Liver (tissue), 10 donors: ENCODE measurements at places on chromosomes 13 and 19.

GRCh38 chr19:8209462-8210378, 550 bp downstream of the CERS4 start:
- H3K27me3 ChIP-seq, result no peaks in the 10 kb centered on the region
- DNase-seq, result no peak
- H3K36me3 ChIP-seq, result no peaks in the 10 kb centered on the region
- peak overlapping the region; percentile 81 for H3K27ac ChIP-seq
- peaks cover 21% of the 10 kb centered on the region for H3K4me1 ChIP-seq

- H3K36me3 ChIP-seq, result peaks cover 13% of the 10 kb centered on the region
- peaks cover 74% of the 10 kb centered on the region for H3K4me1 ChIP-seq
- peak overlapping the region; percentile 55 for H3K27ac ChIP-seq
Measured at GRCh38 chr19:29675120-29675649, 9.9 kb downstream of the PLEKHF1 start.

DNA sequence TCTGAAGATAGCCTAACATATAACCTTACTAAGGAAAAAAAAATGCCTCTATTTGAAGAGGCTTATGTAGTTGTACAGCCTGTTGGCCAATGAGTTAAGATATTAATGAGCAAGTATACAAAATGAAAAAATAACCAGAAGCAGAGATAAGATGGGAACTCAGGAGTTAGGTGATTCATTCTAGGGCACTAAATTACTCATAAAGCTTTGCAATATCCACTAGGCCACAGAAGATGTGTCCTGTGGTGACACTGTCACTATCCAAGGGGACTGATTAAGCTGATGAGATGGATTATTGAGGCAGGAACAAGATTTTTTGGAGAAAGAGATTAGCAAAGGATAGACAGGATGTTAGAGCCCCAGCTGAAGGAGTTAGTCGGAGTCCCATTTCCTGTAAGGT, 99.6 kb downstream of the LIG4 start:
- no peaks in the 10 kb centered on the region for H3K36me3 ChIP-seq
- H3K27me3 ChIP-seq, result no peaks in the 10 kb centered on the region
- no peaks in the 10 kb centered on the region for H3K4me1 ChIP-seq
- DNase-seq, result no peak
- H3K4me3 ChIP-seq, result no peak overlapping the region

GRCh38 chr19:13884726-13885591, 8.0 kb downstream of the NANOS3 start:
- H3K27ac ChIP-seq, result no peak overlapping the region
- peaks cover under 1% of the 10 kb centered on the region for H3K4me1 ChIP-seq
- no peaks in the 10 kb centered on the region for H3K27me3 ChIP-seq
- H3K36me3 ChIP-seq, result no peaks in the 10 kb centered on the region
- no peak overlapping the region for H3K4me3 ChIP-seq

DNA sequence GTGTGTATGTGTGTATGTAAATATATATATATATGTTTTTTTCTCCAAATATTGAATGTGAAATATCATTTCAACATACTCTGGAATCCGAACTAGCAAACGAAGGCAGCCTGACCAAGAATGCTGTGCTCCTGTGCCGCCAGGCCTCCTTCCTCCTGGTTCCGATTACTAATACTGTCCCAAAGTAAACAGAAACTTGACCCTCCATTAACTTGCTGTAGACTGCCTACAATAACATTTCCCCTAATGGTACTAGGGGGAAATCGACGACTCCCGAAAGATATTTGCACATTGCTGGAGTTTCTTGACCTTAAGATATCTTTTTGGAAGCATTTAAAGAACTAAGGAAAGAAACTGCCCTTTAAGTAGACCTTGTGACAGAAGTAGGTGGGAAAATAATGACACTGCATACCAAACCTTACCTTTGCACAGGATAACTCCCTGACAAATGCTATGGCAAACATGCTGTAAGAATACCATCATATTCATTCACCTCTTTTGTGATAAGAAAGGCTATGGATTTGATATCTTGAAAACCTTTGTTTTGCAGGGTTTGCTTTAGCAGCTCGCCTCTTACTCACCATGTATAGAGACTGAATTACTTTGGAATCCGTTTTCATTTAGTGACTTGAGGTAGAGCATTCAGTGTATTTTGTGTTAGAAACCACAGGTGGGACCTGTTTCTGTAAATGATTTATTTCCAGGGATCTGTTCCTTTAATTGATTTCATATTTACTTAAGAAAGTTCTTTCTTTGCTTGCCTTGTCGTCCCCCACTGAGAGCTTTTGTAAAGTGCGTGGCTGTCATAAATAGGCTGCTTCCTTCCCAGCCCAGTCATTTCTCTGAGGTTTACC, 80.1 kb downstream of the KLF5 start:
- no peak overlapping the region for H3K27ac ChIP-seq
- H3K4me1 ChIP-seq, result no peaks in the 10 kb centered on the region
- no peak for DNase-seq
- H3K36me3 ChIP-seq, result no peaks in the 10 kb centered on the region

DNA sequence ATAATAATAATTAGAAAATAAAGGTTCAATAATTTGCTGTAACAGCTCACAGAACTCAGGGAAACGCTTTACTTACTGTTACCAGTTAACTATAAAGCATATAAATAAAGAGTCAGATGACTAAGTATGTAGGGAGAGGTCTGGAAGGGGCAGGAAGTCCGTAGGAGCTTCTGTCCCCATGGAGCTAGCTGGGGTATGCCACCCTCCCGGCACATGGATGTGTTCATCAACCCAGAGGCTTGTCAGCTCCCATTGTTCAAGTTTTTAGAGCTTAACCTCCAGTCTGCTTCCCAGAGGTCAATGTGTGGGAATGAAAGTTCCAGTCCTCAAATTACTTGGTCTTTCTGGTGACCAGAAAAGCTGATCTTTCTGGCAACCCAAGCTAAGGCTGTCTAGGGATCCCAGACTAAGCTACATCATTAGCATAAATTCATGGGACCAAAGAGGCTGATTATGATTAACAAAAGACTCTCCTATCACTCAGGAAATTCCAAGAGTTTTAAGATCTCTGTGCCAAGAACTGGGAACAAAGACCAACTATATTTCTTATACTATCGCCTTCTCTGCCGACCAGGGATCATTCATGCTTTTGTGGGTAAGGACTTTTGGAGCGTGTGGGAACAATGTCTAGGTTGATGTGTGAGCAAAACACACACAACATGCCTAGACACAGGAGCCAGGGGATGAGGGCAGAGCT, 31.7 kb upstream of the ZNF507 start:
- H3K27me3 ChIP-seq, result no peaks in the 10 kb centered on the region
- H3K36me3 ChIP-seq, result no peaks in the 10 kb centered on the region
- H3K4me3 ChIP-seq, result no peak overlapping the region
- H3K4me1 ChIP-seq, result no peaks in the 10 kb centered on the region
- no peak for DNase-seq

DNA sequence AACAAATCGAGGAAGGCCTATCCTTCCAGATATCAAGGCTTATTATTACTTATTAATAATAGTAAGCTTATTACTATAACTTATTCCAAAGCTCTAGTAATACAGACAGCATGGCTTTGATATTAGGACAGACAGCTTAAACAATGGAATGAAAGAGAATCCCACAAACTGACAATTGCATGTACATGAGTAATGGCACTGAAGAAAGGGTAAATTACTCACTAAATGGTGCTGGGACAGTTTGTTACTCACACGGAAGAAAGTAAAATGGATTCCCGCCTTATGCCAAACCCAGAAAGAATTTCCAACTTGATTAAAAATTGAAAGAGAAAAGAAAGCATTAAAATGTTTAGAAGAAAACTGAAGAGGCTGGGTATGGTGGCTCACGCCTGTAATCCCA, 60.3 kb downstream of the MIPEP start:
- no peaks in the 10 kb centered on the region for H3K4me1 ChIP-seq
- no peak for DNase-seq
- H3K27ac ChIP-seq, result no peak overlapping the region
- no peaks in the 10 kb centered on the region for H3K27me3 ChIP-seq

GRCh38 chr19:16441661-16442162, 30.1 kb downstream of the EPS15L1 start:
- DNase-seq, result no peak
- no peak overlapping the region for H3K4me3 ChIP-seq
- peaks cover 23% of the 10 kb centered on the region for H3K4me1 ChIP-seq
- no peaks in the 10 kb centered on the region for H3K27me3 ChIP-seq
- H3K27ac ChIP-seq, result no peak overlapping the region

DNA sequence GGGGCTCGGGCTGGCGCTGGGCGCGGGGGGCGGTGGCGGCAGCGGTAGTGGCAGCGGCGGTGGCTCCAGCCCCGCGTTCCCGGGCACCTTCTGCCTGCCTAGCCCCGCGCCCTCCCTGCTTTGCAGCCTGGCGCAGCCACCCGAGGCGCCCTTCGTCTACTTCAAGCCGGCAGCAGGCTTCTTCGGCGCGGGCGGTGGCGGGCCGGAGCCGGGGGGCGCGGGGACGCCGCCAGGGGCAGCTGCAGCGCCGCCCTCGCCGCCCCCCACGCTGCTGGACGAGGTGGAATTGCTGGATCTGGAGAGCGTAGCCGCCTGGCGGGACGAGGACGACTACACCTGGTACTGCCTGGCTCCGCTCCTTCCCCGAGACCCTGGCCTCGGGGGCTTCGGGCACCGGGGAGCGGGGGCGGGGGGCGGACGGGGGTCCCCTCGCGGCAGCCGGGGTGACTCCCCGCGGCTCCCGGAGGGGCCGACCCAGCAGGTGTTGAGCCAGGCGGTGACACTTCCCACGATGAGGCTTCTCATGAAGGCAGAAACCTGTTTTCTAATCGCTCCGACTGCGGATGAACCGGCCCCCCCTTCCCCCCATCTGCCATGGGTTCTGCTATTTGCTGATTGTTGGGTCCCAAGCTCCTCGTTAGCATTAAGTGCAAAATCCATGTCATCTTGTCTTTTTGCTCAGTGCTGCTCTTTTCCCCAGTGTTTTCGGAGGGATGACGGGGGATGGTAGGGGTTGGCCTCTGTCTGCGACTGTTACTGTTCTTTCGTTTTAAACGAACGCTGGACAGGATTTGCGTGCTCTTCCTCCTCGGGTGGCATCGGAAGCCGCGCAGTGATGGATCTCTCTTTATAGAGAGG, 943 bp downstream of the SLAIN1 start:
- peak; percentile 52 for DNase-seq
- no peaks in the 10 kb centered on the region for H3K36me3 ChIP-seq
- peaks cover 28% of the 10 kb centered on the region for H3K4me1 ChIP-seq
- no peaks in the 10 kb centered on the region for H3K27me3 ChIP-seq
- H3K27ac ChIP-seq, result peak overlapping the region; percentile 55

DNA sequence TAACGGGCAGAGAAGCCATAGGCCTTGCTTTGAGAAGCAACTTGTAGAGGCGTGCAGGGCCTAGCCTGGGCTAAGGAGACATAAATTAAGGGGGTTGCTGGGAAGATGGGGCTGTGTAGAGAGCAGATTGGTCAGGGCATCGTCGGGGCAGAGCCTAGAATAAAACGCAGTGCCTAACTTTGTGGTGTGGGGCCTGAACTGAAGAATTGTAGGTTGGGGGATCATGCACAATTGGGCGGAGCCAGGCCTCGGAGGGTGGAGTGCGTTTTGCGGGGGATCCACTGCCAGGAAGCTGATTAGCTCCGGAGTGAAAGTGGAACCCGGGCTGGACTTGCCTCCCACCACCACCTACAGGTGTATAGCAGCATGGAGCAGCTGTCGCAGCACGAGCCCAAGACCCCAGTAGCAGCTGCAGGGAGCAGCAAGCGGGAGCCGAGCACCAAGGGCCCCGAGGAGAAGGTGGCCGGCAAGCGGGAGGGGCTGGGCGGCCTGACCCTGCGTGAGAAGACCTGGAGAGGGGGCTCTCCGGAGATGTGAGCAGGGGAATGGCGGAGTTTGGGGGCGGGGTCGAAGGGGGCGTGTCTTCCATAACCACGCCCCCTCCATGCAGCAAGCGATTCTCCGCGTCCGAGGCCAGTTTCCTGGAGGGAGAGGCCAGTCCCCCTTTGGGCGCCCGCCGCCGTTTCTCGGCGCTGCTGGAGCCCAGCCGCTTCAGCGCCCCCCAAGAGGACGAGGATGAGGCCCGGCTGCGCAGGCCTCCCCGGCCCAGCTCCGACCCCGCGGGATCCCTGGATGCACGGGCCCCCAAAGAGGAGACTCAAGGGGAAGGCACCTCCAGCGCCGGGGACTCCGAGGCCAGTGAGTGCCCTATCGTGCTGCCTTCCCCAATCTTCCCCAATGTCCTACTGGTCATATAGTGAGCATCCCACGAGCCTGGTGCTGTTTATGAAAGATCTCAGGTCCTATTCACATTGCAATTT, 13.8 kb downstream of the DNASE2 start:
- peak; percentile 78 for DNase-seq
- H3K4me3 ChIP-seq, result peak overlapping the region; percentile 27
- no peaks in the 10 kb centered on the region for H3K27me3 ChIP-seq
- no peaks in the 10 kb centered on the region for H3K36me3 ChIP-seq
- peaks cover 4% of the 10 kb centered on the region for H3K4me1 ChIP-seq

- no peaks in the 10 kb centered on the region for H3K27me3 ChIP-seq
- no peak overlapping the region for H3K4me3 ChIP-seq
- no peak overlapping the region for H3K27ac ChIP-seq
Measured at GRCh38 chr19:18897094-18898029, 1.4 kb upstream of the CERS1 start.

DNA sequence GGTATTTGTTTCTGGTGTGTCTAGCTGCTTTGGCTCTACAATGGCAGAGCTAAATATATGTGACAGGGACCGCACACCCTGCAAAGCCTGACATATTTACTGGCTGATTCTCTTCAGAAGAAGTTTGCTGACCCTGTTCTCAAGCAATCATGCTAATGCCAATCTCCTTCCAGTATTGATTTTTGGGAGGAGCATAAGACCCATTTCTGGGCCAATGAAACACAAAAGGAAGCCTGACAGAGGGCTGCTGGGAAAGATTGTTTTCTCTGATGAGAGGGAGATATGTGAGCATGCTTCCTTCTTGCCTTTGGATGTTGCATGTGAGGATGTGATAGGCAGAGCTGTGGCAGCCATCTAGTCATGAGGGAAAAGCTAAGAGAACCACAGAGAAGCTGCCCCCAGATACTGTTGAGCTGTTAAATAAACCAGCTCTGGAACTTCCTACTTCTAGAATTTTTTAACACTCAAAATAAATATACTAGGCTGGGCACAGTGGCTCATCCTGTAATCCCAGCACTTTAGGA, 31.4 kb upstream of the TPTE2 start:
- no peaks in the 10 kb centered on the region for H3K36me3 ChIP-seq
- H3K4me3 ChIP-seq, result no peak overlapping the region
- no peak for DNase-seq
- H3K4me1 ChIP-seq, result no peaks in the 10 kb centered on the region

- H3K36me3 ChIP-seq, result no peaks in the 10 kb centered on the region
- H3K27ac ChIP-seq, result no peak overlapping the region
- no peak overlapping the region for H3K4me3 ChIP-seq
Measured at GRCh38 chr13:19624265-19624664, 9.2 kb upstream of the MPHOSPH8 start.

DNA sequence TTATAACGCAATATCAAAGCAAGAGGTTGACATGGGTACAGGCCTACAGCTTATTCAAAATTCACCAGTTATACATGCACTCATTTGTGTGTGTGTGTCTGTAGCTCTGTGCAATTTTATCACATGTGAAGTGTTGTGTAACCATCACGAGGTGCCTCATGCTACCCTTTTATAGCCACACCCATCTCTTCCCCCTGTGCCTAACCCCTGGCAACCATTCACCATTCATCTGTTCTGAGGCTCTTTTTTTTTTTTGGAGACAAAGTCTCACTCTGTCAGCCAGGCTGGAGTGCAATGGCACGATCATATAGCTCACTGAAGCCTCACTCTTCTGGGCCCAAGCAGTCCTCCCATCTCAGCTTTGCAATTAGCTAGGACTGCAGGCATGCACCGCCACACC, 78.4 kb downstream of the DPF1 start:
- no peaks in the 10 kb centered on the region for H3K4me1 ChIP-seq
- peaks cover 1% of the 10 kb centered on the region for H3K36me3 ChIP-seq
- H3K27me3 ChIP-seq, result no peaks in the 10 kb centered on the region
- DNase-seq, result no peak
- H3K4me3 ChIP-seq, result no peak overlapping the region
- no peak overlapping the region for H3K27ac ChIP-seq

- peaks cover 23% of the 10 kb centered on the region for H3K36me3 ChIP-seq
- no peaks in the 10 kb centered on the region for H3K4me1 ChIP-seq
- DNase-seq, result no peak
- H3K27ac ChIP-seq, result no peak overlapping the region
Measured at GRCh38 chr19:11550265-11550664, 8.8 kb downstream of the ELOF1 start.
